ENCODE measurements at places on chromosomes 7 and 10.

- no peak for DNase-seq
Measured at GRCh38 chr7:158778471-158778870, 50.8 kb downstream of the ESYT2 start.

DNA sequence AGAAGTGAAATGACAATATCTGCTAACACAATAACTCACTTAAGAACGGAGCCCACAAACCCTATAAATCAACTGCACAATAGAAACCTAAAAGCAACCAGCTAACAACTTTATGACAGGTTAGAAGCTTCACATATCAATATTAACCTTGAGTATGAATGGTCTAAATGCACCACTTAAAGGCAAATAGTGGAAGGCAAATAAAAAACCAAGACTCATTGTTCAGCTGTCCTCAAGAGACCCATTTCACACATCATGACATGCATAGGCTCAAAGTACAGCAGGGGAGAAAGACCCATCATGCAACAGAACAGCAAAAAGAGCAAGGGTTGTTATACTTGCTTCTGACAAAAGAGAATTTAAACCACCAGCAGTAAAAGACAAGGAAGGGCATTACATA, 46.8 kb downstream of the CDC14C start:
- no peak for DNase-seq

GRCh38 chr10:129825221-129825620, 138.9 kb downstream of the EBF3 start:
- no peak for DNase-seq

DNA sequence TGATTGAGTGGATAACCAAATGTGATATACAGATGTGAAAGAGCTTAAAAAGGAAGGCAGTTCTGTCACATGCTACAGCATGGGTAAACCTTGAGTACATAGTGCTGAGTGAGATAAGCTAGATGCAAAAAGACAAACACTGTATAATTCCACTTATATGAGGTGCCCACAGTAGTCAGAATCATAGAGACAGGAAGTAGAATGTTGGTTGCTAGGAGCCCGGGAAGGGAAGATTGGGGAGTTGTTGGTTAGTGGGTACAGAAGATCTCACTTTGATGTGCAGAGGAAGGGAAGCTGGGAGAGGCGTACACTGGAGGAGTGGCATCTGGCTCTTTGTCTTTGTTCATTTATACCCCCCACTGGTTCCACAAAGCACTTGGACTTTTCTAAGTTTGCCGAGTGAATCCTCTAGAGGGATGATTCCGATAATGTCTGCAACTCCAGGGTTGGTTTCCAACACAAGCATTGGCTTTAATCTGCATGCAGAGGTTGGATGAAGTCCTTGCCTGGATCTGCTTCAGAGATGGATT, 39.5 kb downstream of the TSPAN14 start:
- no peak for DNase-seq

DNA sequence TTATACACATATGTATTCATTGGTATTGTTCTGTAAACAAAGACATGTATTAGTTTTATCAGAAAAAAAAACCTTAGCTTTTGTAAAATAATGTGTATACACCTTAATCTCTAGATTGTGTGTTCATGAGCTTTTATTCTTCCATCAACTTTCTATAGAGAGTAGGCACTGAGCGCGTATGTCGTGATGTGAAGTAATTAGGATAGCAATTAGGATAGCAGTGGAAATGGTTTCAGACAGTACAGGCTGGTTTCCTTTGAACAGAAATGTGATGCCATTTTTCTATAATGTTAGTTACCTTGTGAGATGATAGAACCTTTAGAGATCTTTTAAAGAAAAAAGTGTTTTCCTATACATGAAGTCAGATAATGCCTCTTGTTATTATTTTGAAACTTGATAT, 237.7 kb upstream of the LRRN3 start:
- no peak for DNase-seq
